ENCODE measurements at places on chromosomes 5 and 9. TPM values are rescaled to one million over a fixed set of nuclear protein-coding genes. Genes with fewer than 3 reads are reported as not detected.
A peak's percentile ranks its signal among the peaks of the same experiment; 100 is the strongest.

Gene IL5
- total RNA-seq, result not detected

Gene BRD9
- 37.3 TPM for total RNA-seq

Gene TXNDC8
- total RNA-seq, result not detected

GRCh38 chr9:85743275-85744128 is 1.7 kb upstream of the AGTPBP1 start:
- peak; percentile 98 for DNase-seq

Gene RNF180
- total RNA-seq, result not detected
